ENCODE measurements at places on chromosomes 1 and 21.

GRCh38 chr1:116988908-116989307, 12.7 kb upstream of the CD101 start:
- DNase-seq: no peak

DNA sequence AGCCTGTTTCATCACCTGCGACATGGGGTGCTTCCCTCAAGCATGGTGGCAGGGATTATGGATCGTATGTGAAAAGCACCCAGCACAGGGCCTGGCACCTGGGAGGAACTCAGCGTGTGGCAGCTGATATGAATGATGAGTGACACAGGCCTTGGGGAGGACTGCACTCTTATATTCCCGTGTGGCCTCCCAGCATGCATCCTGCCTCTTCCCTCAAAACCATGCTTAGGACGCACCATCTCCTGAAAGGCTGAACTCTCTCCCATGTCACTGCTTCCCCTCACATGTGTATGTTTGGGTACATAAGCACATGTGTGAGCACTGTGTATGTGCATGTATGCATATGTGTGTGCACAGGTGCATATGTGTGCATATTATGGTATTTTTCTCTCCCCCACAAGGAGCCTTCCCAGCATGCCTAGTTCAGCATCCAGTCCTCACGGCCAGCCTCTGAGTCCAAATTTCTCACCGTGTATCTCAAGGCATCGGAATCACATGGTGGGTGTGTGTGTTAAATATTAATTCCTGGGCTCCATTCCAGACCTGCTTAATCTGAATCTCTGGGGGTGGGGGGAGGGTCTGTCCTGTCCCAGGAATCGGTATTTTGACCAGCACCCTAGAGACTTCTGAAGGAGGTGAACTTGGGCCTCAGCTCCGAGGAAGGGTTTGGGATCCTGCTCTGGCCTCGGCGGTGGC, 12.8 kb downstream of the MYOM3 start:
- DNase-seq: no peak

DNA sequence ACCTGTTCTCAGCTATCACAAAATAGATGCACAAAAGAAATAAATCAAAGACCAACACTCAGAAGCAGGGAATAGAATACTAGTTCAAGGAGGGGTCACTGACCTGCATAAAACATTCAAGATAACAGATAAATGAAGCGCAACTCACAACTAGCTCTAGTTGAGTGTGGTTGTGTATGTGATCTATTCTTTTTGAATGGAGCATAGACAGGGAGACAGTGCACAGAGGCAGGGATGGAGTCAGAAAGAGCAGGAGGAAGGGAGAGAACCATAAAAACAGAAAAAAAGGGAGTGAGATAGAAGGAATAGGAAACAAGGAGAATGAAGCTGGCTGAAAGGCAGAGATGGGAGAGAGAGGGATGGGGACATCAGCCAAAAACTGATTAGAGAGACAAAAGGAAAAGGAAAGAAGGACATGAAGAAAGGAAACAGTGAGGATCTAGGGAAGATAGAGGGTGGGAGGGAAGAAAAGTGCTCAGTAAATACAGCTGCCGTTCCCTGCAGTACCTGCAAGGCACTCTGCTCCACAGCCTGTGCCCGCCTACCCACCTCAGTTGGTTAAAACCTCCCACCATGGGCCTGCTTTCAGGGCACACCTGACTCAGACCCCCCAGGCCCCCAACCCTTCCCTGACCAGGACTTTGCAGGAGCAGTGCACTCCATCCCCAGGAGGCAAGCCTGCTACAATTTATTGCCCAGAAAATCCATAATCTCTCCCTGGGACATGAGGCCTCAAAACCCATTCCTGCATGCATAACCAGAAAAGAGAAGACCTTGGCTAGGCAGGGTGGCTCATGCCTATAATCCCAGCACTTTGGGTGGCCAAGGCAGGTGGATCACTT, 385.2 kb upstream of the POU3F1 start:
- no peak for DNase-seq

DNA sequence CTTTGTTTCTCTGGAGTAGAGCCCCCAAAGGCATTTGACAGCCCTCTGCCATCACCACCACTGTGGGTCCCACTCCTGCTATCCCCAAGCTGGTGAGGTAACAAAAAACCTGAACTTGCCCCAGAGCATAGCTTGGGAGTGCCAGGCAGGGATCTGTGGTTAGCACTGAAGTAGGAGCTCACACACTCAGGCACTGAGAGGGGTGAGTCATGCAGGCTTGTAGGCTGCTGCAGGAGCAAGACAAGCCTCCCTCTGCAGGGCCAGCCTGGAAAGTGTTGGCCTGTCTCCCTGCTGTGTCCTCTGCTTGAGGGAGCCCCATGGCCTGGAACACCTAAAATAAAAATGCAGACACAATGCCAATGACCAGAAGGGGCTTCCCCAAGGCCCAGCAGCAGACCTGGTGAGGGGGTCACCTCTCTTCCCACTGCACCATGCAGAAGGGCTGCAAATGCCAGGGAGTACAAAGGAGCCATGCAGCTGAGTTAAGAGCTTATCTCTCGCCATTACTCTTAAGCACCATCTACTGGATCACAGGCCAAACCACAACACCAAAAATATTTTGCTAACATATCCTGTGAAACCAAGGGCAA, 108.9 kb upstream of the POGK start:
- no peak for DNase-seq

DNA sequence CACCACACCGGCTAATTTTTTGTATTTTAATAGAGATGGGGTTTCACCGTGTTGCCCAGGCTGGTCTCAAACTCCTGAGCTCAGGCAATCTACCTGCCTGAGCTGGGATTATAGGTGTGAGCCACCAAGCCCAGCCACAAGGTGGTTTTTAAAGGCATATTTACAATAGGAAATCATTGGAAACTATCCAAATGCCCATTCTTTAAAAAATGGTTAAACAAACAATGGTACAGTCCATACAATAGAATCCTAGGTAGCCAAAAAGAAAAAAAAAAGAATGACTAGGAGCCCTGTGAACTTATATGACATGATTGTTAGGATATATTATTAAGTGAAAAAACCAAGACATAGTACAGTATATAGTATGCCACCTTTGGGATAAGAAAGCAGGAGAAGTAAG, 5.3 kb downstream of the ATP2B4 start:
- no peak for DNase-seq

DNA sequence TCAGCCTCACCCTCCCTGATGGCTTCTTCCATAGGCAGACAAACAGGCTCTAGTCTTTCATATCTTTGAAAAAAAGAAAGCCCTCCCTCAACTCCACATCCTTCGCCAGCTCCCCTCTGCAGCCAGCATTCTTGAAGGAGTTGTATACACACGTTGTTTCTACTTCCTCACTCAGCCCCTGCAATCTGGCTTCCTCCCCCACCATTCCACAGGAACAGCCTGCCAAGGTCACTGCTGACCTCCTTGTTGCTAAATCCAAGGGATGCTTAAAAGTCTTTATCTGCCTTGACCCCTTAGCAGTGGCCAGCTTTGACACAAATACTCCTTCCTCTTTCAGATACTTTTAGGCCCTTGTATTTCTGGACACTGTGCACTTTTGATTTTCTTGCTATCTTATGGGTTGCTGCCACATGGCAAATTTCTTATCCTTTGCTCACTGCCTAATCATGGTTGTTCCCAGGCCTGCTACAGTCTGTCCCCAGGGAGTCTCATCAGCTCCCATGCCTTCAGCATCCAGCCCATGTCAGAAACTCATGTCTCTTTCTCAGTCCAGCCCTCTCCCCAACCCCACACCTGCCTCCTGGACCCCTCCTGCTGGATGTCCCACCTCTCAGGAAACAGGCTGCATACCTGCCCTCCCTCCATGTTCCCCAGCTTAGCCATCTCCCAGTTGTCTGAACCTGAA, 8.3 kb downstream of the FAM229A start:
- no peak for DNase-seq

- DNase-seq: no peak
These were observed 20.7 kb upstream of the SLC19A1 start for GRCh38 chr21:45562965-45563364.

GRCh38 chr1:40646315-40646714, 19.2 kb downstream of the RIMS3 start:
- no peak for DNase-seq

DNA sequence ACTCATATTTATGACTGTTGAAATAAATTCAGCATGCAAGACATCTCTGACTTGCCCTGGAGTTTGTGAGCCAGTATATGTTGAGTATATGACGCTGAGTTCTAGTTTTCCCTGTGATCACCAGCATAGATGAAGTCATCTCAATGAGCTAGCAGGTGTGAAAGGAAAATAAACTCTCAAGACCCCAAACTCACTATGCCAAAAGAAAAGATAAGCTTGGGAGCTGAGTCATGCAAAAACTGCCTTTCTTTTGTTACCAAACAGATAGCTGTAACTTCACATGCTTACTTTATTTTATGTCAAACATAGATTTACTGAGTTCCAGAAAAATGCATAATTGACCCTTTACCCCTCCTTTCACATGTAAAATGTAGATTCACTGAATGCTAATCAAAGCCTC, 52.9 kb downstream of the SERBP1 start:
- DNase-seq: no peak

DNA sequence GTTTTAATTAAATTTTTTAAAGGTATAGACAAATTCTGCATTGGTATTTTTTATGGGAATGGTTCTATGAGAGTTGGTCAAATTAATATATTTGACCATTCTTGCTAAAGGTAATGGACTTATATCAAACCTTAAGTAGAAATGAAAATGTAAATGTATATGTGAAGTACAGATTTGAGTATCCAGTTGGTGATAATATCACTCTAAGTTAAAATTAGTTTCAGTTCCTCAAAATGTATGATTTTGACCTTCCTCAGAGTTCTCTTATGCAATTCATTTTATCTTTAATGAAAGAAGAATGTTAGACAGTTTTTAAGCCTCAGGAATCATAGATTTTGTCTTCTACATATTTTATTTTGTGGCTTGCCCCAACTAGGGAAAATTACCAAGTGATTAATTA, 1291.5 kb upstream of the B3GALT2 start:
- no peak for DNase-seq

GRCh38 chr1:55604179-55604578, 389.0 kb upstream of the USP24 start:
- DNase-seq: no peak

- no peak for DNase-seq
These were observed 113.1 kb downstream of the SLC45A1 start for GRCh38 chr1:8431019-8431418.

DNA sequence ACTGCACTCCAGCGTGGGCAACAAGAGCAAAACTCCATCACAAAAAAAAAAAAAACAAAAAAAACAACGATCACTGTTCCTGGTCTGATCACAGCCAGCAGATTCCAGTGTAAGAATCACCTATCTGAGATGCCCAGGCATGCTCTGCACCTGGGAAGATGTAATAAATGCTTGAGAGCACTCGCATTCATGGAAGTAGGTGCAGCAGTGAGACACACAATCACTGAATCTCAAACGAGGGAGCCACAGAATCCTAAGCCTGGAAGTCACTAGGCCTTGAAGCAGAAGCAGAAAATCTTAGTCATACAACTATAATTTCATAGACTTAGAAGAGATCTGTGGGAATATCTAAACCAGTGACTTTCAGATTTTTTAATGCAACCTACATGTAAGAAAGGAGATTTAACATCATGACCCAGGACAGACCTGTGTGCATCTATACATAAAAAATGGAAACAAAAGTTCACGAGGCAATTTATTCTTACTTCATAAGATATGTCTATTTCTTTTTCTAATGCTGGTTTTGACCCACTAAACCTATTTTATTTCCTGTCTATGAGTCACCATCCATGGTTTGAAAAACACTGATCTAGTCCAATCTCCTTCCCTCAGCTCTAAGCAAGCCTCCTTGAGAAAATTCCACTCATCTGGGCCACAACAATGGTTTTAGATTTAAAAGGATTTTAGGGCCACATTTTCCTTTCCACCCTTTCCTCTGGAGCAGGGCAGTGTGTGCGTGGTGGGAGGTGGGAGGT, 30.4 kb downstream of the RIMS3 start:
- no peak for DNase-seq

GRCh38 chr1:12615865-12616708, 1.9 kb downstream of the DHRS3 start:
- no peak for DNase-seq

DNA sequence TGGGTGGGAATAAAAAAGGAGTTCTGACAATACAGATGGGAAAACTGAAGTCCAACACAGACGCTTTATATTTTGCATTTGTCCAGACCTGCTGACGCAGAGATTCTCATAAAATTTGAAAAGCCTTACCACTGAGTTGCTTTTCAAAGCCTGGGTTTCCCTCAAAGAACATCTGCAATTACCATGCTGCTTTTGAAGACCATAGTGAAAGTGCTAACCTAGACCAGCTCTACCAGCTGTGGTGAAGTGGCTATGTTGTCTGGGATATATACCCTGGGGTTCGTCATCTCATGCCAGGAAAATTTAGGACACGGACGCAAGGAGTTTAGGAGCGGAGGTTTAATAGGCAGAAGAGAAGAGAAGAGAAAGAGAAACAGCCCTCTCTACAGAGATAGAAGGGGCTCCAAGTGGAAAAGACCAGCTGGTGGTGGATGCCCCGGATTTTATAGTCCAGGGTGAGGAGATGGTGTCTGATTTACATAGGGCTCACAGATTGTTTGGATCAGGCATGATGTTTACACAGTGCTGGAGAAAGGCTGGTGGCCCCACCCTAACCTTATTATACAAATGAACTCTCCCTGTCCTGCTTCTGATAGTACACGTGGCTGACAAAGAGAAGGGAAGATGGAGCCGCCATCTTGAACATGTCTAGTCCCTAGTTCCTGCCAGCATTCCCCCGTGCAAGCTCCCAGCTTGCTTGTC, 73.8 kb downstream of the AK4 start:
- DNase-seq: no peak

- peak; percentile 24 for DNase-seq
These were observed 8.8 kb downstream of the FMO1 start for GRCh38 chr1:171256940-171257606.

- DNase-seq: no peak
These were observed 620.0 kb upstream of the B3GALT2 start for GRCh38 chr1:193806079-193807048.

- no peak for DNase-seq
These were observed 22.7 kb upstream of the SH3BGRL3 start for GRCh38 chr1:26257222-26257621.

All from GM04504 (cell line).